Activated CD4-positive, alpha-beta T cell treated with anti-CD3 and anti-CD28 coated beads, Interleukin-2, amount 50 U/mL, for 4 hours (primary cell): ENCODE measurements at places on chromosomes 12 and 14.

DNA sequence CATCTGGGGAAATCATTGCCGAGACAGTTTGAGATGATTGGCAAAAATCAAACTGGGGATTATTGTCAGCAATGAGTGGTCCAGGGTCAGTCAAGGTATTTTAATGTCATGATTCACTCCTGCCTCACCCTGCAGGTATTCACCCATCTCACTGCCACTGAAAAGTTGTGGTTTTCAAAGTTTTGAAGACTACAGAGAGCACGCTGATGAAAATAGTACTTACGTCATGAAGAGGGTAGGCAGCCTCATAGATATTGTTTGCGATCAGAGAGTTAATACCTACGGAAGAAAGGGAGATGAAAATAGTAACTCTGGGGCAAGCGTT, 138.0 kb downstream of the ANO2 start:
- DNase-seq = no peak

- DNase-seq = no peak
These were observed 2.8 kb upstream of the AJUBA start for GRCh38 chr14:22984959-22985658.

- DNase-seq = no peak
These were observed 24.6 kb upstream of the SCARB1 start for GRCh38 chr12:124888260-124888659.

- no peak for DNase-seq
These were observed 29.3 kb downstream of the DHRS2 start for GRCh38 chr14:23665302-23666016.

DNA sequence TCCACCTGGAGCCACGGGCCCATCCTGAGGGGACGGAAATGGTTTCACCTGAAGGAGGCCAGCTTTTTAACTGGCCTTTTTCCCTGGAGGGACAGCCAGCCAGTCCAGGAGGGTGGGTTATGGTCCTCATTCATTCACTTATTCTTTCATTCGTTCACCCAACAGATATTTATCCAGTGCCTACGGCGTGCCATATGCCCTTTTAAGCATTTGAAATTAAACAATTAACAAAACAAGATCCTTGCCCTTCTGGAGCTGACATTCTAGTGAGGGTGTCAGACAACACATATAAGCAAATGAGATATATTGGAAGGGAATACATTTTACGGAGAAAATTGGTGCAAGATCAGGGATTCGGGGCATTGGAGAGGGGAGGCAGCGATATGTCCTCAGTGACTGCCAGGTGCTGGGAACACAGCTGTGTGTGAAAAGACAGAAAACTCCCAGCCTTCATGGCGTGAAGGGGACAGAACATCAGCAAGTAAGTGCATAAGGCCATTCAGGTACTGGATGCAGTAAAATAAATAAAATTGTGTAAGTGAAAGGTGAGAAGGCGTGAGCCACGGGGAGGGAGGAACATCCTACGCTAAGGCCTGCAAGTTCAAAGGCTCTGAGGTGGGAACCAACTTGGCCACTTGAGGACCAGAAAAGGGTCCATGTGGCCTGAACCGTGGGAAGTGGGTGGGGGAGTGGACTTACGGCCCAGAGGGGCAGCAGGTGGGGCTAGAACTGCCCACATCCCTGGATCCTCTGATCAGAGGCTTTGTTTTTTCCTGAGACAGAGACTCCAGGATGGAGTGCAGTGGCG, 684 bp upstream of the ABCB9 start:
- DNase-seq = no peak

- DNase-seq = no peak
These were observed 41.1 kb downstream of the CAMKK2 start for GRCh38 chr12:121255433-121255832.

- no peak for DNase-seq
These were observed 1.5 kb upstream of the TSPAN8 start for GRCh38 chr12:71159264-71159663.

DNA sequence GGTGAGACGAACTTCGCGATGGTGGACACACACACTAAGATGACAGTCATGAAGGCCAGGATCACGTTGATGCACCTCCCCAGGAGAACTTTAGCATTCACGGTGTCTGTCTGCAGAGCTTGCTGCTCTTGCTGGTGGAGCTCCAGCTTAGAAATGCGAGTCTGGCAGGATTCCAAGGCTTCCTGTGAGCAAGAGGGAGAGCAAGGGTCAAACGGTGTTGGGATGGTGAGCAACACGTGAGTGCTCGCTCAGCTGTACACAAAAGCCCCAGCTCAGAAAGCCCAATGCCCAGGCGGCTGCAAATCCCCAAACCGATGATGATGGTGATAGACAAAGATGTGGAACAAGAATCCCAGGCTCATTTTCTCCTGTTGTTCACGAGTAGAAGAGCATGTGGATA, 78.8 kb downstream of the TMCC3 start:
- no peak for DNase-seq

DNA sequence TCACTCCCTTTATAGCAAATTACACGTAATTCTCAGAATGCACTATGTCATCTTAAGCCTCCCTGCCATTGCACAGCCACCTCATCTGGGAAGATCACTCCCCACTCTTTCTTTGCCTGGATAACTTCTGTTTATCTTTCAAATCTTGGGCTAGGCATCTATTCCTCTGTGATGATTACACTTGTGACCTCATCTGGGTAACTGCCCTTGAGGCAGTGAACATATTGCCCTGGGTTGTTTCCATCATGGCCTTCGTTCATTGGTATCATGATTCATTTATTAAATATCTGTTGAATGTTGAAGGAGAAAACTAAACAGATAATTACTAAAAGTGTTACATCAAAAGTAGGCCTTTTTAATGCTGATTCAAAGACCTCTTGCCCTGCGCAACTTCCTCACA, 26.2 kb upstream of the PDE3A start:
- no peak for DNase-seq

GRCh38 chr12:39354955-39355354, 88.0 kb downstream of the KIF21A start:
- DNase-seq = no peak

DNA sequence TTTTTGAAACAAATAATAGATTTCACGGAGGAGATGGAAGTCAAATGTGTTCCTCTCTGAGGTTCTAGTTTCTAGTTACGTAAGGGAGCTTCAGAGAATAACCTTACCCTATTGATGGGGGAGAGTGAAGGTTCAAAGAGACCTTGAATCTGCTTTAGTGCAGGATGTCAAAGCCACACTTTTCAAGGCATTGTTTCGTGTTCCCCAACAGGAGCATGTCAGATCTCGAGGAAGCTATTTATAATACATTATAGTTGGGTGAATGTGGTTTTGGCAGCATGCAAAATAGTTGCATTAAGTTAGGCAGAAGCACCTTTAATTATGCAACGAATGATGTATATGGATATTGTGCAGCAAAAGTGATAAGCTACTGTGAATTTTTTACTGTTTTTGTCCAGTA, 614.9 kb downstream of the SLC16A7 start:
- DNase-seq = no peak

DNA sequence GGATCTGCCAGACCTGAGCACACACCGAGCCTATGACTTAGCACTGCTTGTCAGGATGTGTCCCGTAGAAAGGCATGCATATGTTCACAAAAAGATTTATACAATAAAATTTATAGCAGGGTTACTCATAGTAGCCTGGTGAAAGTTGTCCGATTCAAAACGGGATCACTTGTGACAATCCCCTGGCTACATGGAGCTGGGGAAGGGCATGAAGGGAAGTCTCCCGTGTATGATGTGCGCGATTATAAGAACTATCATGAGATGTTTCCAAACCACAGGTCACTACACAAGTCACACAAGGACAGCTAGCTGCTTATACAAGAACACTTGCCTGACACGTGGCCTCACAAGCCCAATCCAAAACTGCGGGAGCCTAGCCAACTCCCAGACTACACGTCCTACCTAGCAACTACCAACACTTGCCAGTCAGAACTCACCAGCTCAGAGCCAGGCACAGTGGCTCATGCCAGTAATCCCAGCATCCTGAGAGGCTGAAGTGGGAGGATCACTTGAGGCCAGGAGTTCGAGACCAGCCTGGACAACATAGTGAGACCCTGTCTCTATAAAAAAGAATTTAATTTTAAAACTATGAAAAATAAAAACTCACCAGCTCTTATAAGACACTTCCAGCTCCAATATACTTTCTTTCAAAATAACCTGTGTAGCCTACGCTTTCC, 7.5 kb upstream of the CDCA4 start:
- DNase-seq = no peak

- no peak for DNase-seq
These were observed 48.4 kb downstream of the LTBP2 start for GRCh38 chr14:74563586-74564159.

GRCh38 chr14:89067293-89067972, 243.0 kb downstream of the TTC8 start:
- DNase-seq = no peak

- no peak for DNase-seq
These were observed 218.6 kb upstream of the ATP2B1 start for GRCh38 chr12:89927226-89927698.

DNA sequence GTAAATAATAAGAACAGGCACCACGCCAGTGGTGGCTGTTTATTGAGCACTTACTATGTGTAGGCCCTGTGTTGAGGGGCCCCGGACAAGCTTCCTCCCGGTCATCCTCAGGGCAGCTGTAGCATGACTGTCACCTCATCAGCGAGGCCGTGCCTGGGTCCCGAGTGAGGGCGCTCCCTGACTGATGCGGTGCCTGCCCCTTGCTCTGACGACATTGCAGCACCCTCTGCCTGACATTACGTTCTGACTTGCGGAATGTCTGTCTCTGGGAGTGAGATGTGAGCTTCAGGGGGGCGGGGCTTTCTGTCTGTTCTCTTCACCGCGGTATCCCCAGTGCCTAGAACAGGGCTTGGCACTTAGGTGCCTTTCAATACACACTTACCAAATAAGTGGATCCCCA, 167.6 kb downstream of the RBM19 start:
- no peak for DNase-seq

DNA sequence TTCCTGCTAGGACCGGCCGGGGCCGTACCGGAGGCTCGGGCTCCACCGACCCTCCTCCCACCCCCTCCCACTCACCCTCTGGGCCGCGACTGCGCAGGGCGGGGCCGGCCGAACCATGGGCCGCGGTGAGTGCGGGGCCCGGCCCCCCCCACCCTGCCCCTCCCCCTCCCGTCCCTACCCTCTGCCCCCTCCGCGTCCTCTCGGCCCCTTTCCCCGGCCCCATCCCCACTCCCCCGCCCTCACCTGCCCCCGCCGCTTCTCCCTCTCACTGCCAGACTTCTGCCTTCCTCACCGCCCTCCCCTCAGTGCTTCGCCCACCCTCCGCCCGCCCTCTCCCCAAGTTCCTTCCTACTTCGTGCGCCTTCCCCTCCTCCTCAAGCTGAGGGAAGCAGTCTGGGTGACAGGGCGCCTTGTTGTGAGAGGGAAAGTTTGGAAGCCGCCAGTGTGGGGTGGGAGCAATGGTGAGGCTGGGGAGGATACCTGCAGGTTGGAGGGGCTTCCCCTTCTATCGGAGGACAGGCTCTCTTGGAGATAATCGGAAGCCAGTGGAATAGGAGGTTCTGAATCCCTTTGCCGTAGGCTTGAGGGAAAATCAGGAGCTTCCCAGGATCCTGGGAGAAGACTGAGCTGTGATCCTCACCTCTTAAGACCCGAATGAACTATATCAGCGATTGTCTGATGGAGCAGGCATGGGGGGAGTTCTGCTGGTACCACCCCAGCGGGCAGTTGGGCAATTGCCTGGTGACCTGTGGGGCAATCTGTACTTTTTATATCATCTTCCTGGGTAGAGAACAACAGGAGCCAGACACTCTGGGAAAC, 472 bp downstream of the MBD6 start:
- DNase-seq = peak; percentile 46

DNA sequence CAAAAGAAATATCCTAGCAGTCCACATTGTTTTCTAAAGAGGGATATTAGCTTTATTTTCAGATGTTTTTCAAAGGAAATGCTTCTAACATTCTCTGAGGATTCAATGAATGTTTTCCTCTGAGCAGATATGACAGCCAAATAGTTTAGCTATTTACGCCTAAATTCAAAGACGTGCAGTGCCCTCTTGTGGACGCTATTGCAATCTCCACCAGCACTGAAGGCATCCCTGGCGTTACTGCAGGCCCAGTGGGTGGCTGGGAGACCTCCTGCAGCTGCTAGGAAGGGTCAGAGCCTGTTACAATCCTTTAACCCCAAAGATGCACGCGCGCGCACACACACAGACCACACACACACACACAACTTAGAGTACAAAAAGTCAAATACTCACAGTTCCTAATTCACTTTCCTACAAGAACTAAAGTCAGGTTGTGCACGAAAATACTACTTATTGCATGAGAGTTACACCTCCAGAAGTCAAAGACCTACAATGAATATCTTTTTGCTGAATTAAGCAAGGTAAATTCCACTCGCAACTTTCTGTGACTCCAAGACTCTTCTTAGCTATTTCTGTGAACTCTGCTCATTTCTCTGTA, 589.3 kb upstream of the TMEM132C start:
- DNase-seq = peak; percentile 15

GRCh38 chr12:30016540-30017055, 232.9 kb upstream of the TMTC1 start:
- no peak for DNase-seq

GRCh38 chr14:68632054-68632895, 160.6 kb downstream of the ZFP36L1 start:
- DNase-seq = no peak

DNA sequence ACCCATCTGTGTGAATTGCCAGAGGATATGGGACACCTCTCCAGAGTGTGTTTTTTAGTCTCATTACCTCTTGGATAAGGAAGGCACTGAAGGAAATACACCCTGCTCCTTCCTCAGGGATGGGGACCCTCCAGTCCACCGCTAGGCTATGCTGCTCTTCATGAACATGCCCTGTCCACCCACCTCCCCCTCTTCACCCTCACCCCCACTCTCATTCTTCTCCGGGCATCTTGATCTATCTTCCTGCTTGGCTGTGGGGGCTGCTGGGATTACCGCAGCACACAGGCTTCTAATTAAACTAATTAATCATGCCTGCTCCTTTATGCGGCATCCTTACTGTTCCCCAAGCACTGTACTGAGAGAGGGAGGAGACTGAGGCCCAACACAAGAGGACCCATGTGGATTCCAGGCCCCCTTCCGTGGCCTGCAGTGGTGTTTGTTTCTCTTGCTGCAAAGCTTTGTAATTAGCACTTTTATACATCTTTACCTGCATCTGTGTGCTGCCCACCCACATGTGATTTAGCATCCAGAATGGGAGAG, 7.6 kb upstream of the PDE1B start:
- no peak for DNase-seq

GRCh38 chr12:101038289-101038871, 171.7 kb downstream of the SLC5A8 start:
- no peak for DNase-seq
